ENCODE measurements at places on chromosomes 7 and 10. TPM values are rescaled to one million over a fixed set of nuclear protein-coding genes. Genes with fewer than 3 reads are reported as not detected.

Gene DNA2
- total RNA-seq = 40.0 TPM

GRCh38 chr7:27409311-27409710, 166.7 kb downstream of the EVX1 start:
- no peak for DNase-seq

Gene ATRNL1
- total RNA-seq = not detected

DNA sequence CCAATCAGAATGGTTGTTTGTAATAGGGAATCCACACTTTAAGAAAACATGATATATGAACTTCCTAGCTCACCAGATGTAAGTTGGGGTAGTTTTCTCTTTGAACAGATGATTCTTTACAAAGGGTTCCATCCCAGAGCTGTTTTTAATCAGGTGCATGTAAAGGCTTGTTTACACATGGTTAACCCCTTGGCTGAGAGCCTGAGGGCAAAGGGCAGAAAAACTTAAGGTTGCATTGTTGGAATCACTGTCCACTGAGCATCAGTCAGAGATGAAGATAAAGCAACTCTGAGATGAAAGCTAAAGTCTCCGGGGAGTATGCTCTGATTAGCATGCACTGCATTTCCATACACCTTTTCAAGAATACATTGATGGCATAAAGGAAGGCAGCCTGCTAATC, 518.2 kb downstream of the SORCS3 start:
- no peak for DNase-seq

GRCh38 chr7:115825456-115826115, 205.0 kb downstream of the TFEC start:
- DNase-seq = no peak

Gene FEZF1
- total RNA-seq = not detected

DNA sequence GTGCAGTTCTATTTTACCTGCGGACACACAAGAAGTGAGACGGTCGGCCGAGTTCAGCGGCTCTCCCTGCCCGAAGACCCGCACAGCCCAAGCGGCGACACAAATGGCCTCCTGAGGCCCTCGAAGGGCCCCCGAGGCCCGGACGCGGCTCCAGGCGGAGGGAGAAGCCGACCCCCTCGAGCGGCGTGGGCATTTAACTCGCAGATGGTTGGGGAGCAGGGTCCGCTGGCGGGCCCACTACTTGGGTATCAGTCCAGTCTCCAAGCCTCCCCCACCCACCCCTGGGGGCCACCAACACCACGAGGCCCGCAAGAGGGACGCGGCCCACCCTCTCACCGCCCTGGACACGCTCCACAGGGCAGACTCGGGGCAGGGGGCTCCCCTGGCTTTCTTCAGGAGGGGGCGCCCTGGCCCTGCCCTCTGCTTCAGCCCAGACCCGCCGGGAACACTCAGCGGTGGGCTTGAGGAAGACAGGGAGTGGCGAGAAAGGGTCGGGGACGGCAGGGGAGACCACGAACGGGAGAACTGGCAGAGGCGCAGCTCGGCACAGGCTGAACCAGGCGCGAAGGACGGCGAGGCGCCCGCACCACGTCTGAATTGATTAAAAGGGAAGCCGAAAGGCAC, 1.7 kb downstream of the IGF2BP3 start:
- no peak for DNase-seq

- DNase-seq = no peak
These were observed 142.6 kb downstream of the RNLS start for GRCh38 chr10:88440541-88440940.

Gene DRGX
- not detected for total RNA-seq

DNA sequence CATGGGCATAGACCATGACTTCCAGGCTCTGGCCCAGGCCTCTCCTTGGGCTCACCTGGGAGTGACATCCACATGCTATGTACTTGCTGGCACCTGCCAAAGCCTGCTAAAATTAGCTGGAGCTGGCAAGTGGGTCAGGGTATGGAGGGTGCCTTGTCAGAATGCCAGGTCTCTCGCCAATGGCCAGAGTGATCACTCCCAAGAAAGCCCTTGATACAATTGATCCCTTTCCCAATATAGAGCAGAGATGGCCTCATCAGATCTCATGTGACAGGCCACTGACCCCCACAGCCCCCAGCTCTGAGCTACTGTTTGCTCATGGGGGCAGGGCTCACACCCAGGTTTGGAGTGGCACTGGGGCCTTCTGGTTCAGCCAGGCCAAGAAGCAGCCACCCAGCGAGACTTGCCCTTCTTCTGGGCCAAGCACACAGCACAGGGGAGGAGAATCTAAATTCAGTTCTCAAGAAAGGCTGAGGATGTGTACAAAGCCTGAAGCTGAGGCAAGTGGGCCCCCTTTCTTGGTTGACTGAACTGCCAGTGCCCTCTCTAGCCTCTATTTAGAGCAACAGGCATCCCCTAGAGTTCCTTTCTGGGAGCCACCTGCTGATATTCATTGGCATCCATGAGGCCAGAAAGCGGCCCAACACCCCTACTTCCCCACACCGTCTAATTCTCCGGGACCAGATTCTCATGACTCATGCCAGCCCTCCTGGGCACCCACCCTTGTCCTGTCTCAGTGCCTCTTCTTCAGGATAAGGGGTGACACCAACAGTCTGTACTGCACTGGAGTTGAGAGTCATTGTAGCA, 18.9 kb upstream of the MYL7 start:
- DNase-seq = no peak

Gene HOGA1
- total RNA-seq = not detected

- no peak for DNase-seq
These were observed 114.0 kb downstream of the MAD1L1 start for GRCh38 chr7:2118630-2119190.

Gene CACNA2D1
- not detected for total RNA-seq

Gene ZNF804B
- not detected for total RNA-seq

GRCh38 chr10:121183707-121184106, 332.5 kb downstream of the WDR11 start:
- DNase-seq = no peak

Gene TFEC
- 0.39 TPM for total RNA-seq

DNA sequence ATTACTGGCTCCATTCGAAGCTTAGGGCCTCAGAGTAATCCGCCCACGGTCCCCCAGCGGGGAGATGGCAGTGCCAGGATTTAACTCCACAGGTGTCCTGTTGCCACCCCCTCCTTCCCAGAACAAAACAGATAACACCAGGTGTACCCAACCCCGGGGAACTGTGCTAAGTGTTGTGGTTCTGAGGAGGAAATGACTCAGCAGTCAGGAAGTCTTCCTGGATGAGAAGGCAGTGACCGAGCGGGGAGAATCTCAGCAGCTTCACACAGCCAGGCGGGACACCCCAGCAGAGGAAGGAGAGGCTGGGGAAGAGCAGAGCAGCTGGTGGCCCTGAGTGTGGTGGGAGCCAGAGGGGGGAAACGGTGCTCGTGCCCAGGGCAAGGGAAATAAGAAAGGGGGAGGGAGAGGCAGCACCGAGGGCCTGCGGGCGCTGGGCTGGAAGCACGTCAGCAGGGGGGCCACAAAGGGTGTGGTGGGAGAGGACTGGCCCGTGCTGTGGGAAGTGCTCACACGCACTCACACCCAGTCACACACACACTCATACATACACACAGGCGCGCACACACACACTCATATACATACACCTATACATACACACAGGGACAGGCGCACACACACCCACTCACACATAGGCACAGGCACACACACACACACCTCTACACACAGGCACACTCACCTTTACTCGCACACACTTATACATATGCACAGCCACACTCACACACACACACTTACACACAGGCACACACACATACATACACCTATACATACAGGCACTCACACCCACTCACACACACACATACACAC, 59.8 kb upstream of the CHST15 start:
- DNase-seq = peak; percentile 4

- DNase-seq = no peak
These were observed 132.5 kb downstream of the PARD3 start for GRCh38 chr10:34682580-34682979.

Gene VIPR2
- 0.15 TPM for total RNA-seq

DNA sequence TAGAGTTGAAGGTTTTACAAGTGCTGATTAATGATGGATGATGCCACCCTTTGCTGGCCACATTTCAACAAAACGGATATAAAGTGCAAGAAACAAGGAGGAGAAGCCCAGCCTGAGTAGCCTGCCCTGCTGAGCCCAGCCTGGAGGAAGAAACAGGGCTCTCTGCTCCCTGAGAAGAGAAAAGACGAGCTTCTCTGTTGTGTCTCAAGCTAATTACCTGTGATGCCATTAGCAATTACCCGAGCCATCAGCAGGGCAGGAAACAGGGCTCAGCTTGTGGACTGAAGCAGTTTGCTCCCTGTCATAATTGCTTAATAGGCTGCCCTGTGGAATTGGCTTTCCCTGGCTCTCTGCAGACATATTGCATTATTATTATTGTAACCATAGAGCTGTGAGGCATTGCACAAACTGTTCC, 709.3 kb upstream of the AUTS2 start:
- DNase-seq = no peak

DNA sequence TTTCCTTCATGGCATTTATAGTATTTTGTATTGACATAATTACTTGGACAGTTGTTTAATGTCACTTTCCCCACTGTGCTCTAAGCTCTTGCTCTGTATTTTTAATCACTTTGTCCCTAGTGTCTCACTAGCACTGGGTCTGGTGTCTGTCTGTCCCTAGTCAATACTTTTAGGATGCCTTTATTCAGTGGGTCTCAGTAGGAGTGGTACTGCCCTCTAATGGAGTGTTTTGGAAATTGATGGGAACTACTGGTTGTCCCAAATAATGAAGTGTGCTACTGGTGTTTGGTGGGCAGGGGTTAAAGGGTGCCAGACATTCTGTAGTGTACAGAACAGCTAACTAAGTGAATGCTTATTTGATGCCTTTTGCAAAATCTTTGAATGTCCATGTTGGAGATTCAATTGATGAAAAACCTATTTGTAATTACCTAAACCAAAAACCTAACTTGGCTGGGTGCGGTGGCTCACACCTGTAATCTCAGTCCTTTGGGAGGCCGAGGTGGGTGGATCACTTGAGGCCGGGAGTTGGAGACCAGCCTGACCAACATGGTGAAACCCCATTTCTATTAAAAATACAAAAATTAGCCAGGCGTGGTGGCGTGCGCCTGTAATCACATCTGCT, 33.3 kb downstream of the CDK14 start:
- DNase-seq = no peak

Gene FGF8
- total RNA-seq = not detected

- no peak for DNase-seq
These were observed 253.6 kb downstream of the KCNMA1 start for GRCh38 chr10:77383861-77384553.

Gene HOXA4
- 0.11 TPM for total RNA-seq

- DNase-seq = no peak
These were observed 25.7 kb upstream of the LRRC4 start for GRCh38 chr7:128056901-128057300.
